Daoy (cell line): ENCODE measurements at places on chromosomes 3 and 15.

DNA sequence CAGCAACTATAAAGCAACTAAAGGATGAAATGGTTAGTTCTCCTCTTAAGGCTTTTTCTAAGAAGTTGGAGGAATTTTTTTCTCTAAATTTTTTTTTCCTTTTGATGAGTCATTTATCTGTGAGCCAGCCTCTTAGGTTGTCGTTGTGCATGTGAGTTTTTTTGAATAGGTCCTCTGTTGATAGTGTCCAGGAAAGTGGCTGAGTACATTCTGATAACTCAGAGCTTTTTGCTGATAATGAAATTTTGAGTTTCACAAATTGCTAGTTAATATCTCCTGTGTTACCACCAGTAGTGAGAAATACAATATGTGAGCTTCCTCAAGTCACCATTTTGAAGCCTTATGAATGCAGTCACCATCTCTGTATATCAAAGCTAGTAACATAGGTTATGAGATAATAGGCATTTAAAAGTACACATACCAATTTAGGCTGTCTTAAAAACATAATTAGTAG is 7.1 kb upstream of the LXN start:
- DNase-seq = peak; percentile 13

DNA sequence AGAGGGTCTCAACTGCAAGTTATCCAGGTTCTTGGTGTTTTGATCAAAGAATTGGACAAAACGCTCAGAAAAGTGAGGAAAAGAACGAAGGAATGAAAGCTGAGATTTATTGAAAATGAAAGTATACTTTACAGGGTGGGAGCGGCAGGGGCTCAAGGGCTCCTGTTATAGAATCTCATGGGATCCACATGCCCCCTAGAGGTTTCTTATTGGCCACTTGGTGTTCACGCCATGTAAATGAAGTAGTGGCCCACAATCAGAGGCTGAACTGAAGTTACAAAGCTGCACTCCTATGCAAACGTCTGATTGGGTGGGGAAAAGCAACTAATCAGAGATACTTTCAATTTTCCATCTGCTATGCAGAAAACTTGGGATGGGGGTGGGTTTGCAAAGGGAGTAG is 216.7 kb downstream of the PTPRG start:
- DNase-seq = peak; percentile 8

DNA sequence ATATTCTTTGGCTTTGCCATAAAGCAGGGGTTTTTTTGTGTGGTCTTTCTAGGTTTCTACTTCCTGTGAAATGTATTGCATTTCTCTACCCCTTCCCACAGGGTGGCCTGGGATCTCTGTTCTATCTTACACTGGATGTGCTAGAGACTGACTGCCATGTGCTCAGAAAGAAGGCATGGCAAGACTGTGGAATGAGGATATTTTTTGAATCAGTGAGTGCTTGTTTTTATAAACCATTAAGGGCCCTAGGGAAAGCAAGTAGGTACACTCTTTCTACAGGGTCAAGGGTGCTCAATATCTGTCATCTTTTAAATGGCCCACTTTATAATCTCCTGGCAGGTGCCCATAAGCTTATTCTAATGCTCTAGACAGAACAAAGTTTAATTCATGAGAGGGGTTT is 730 bp downstream of the FETUB start:
- DNase-seq = no peak

GRCh38 chr3:29144807-29145206 is 136.1 kb upstream of the RBMS3 start:
- peak; percentile 2 for DNase-seq

DNA sequence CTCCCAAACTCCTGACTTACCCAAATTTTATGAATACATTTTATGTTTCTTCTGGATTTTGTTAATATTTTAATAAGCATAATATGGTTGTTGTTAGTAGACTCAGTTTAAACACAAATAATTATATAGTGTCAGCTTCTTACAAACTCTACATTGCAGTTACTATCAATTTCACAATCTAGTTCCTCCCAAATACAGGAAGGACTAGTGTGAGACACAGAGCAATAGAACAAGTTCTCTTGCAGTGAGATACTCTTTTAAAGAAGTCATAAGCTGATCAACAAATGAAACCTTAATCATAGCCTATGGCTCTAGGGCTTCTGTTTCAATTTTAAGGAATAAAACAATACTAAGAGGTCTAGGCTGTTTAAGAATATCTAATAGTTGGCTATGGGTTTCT is 86.1 kb downstream of the SAMMSON start:
- DNase-seq = no peak

- DNase-seq = no peak
These were observed 46.2 kb downstream of the NOX5 start for GRCh38 chr15:69060744-69061143.

DNA sequence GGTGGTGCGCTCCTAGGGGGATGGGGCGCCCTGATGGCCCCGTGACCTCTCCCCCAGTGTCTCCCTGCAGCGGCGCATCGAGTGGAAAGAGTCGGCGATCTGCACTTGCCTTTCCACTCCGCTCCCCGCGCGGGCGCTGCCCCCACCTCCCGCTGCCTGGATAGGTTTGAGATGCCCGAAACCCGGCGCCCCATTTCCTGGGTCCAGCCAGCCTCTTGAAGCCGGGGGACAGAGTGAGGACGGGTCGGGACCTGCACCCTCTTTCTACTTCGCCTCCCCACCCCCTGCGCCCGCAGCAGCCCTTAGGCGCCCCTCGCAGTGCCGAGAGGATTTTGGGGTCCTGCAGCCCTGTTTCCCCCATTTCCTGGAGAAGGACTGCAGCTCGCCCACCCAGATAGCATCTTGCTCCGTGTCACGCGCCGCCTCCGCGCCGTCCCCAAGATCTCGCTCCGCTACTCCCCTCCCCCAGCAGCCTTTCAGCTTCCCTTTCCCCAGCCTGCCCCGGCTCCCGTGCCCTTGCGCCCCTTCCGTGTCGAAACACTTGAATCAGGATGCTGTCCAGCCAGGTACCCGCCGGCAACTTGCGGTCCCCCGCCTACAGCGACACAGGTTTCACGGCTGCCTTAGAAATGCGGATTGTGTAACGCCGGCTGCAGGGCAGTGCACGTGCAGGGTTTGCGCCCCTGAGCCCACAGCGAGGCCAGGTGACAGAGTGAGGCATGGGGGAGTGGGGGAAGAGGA is 519 bp downstream of the ABHD6 start:
- DNase-seq = peak; percentile 17

DNA sequence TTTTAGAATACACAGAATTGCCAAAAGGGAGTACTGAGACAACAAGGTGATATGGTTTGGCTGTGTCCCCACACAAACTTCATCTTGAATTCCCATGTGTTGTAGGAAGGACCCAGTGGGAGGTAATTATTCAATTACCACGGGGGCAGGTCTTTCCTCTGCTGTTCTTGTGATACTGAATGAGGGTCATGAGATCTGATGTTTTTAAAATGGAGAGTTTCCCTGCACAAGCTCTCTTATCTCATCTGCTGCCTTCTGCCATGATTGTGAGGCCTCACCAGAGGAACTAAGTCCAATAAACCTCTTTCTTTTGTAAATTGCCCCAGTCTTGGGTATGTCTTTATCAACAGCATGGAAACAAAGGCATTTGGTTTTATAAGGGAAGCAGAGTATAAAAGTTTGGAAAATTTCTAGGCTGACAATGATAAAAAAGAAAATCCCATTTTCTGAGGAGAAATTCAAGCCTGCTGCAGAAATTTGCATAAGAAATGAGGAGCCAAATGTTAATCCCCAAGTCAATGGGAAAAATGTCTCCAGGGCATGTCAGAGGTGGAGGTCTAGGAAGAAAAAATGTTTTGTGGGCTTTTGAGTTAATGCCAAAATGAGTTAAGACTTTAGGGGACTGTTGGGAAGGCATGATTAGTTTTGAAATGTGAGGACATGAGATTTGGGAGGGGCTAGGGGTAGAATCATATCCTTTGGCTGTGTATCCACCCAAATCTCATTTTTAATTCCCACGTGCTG is 130.5 kb upstream of the THRB start:
- no peak for DNase-seq

DNA sequence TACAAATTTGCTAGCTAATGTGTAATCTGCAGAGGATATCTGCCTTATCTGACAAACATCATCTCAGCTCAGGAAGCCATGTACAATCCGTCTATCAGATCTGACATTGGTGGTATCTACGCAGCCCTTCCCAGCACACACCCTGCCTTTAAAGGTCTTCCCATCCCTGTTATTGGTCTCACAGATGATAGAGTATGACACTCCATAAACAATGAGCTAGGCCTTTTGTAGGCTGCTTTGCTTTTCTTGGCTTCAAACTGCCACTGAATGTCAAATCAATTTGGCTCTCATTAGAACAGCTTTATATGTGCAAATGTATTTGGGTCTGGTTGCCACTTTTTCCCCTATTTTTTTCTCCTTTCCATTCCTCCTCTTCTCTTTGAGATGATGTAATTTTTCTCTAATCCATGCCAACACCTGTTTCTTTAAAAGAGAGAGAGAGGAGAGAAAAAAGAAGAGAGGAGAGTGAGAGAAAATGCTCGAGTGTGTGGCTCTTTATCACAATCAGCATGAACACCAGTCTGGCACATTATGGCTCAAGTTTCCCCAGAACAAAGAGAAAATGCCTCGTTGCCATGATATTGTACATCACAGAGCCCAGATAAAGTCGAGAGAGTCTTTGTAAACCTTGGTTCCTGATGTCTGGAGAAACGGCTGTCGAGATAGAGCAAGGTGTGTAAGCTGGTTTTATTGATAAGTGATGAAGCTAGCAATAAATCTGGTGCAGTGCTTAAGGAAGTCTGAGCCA is 80.8 kb upstream of the DPH6 start:
- DNase-seq = no peak

GRCh38 chr15:31325595-31326155 is 960 bp upstream of the KLF13 start:
- no peak for DNase-seq

GRCh38 chr3:57331078-57331610 is 38.7 kb upstream of the ASB14 start:
- no peak for DNase-seq

GRCh38 chr15:41772720-41773331 is 1.5 kb upstream of the MAPKBP1 start:
- peak; percentile 61 for DNase-seq

- DNase-seq = peak; percentile 18
These were observed 69.9 kb downstream of the LDHAL6B start for GRCh38 chr15:59276225-59277178.

- DNase-seq = no peak
These were observed 217.8 kb upstream of the CD96 start for GRCh38 chr3:111324151-111324550.

- DNase-seq = no peak
These were observed 91.6 kb downstream of the RASA2 start for GRCh38 chr3:141578202-141578973.

DNA sequence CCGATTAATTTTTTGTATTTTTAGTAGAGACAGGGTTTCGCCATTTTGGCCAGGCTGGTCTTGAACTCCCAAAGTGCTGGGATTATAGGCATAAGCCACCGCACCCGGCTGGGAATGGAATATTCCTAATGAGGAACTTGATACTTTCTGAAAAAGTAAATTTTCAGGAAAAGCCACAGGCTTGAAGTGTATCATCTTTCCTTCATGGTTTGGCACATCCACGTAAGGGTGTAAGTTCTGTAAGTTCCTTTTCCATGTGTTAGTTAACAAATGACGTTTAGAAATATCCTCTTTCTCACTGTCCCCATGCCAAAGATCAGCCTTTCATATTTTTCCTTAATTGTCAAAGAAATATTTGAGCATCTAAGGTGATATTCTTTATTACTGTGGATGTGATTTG is 24.9 kb downstream of the TMEM45A start:
- no peak for DNase-seq
